ENCODE measurements at places on chromosomes 11 and 22. TPM values are rescaled to one million over a fixed set of nuclear protein-coding genes. Genes with fewer than 3 reads are reported as not detected.

DNA sequence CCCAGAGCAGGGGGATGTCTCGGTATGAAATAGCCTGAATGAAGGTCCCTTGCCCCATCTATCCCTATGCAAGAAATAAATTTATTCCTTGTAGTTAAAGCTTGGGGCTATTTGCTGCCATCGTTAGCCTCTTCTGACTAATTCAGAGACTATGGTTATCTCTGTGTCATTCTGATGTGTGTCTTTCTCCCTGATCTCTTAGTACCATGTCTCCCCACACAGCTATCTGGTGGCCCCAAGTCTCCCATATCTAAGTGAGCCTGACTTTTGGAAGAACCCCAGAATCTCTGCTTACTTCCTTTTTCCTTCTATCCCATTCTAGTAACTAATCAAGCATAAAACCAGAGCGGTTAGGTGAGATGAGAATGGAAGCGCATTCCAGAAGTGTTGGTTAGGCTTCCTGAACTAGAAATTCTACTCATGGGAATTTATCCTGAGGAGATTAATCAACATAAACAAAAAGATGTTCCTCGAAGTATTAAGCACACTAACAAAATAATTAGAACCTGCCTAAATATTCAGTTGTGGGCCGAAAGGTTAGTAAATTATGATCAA lies 71.4 kb upstream of the BMAL1 start:
- no peak for DNase-seq

MMP8 gene
- 2.3 TPM for total RNA-seq

DNA sequence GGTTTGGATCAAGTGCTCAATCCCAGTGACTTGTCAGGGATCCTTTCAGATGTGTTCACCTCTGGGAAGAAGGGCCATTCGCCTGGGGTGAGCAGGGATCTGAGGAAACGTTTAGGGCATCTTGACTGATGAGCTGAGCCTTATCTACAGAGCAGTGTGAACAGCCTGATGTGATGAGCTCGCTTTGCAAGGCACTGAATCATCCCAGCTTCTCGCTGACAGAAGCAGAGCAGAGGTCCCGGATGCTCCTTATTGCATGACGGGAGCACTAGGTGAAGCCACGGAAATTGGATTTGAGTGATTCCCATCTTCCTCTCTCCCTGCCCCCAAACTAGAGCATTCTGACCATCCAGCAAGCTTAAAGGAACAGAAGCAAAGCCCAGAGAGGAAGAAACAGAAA lies 46.5 kb downstream of the SEZ6L start:
- no peak for DNase-seq

- no peak for DNase-seq
These were observed 22.3 kb downstream of the HPS4 start for GRCh38 chr22:26461188-26461810.

- peak; percentile 28 for DNase-seq
These were observed 103.5 kb downstream of the ARHGAP8 start for GRCh38 chr22:44855855-44856254.

ANO3 gene
- total RNA-seq = 0.66 TPM

- no peak for DNase-seq
These were observed 539 bp upstream of the SLC36A4 start for GRCh38 chr11:93198215-93198845.

GRCh38 chr11:25562417-25562816 lies 769.5 kb upstream of the ANO3 start:
- DNase-seq = no peak

DNA sequence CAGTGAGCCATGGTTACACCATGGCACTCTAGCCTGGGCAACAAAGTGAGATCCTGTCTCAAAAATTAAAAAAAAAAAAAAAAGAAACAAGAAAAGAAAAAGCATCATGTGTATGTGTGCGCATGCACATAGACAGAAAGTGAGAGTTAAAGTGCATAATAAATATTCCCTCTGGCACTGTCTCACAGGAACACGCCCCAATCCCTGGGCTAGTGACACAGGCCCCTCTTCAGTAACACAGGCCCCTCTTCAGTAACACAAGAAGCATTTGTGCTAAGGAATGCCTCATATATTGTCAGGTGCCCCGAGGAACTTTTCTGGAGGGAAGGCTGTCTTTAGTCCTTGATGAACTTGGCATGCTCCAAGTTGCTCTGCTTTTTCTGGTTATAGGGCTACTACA lies 57.5 kb downstream of the RPL27A start:
- DNase-seq = no peak

GRCh38 chr22:43451371-43452050 lies 39.7 kb downstream of the MPPED1 start:
- DNase-seq = no peak

DNA sequence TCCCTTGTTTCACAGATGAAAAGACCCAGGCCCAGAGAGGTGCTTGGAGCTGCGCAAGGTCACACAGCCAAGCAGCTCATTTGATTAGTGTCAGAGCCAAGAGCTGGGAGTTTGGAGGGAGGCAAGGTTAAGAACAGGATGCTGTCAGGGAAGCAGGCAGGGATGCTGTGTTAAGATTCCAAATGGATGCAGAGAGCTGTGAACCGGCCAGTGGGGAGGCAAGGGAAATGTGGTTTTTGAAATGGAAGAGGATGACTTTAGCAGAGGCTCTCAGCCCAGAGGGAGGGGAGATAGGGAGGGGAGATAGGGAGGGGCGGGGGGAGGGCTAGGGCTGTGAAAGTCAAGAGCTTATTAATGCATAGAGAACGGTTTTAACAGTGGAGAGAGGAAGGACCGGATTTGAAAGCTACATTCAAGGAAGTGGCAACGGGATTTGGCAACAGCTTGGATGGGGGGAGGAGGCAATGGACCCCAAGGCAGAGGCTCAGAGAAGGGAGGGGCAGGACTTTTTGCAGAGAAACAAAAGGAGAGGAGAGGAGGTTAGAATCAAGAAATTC lies 13.0 kb downstream of the RTN4RL2 start:
- no peak for DNase-seq

- no peak for DNase-seq
These were observed 13.0 kb upstream of the OR6A2 start for GRCh38 chr11:6812390-6813005.

GRCh38 chr11:8830641-8831040 lies 80.3 kb upstream of the AKIP1 start:
- no peak for DNase-seq

YDJC gene
- total RNA-seq = 33.2 TPM

KIF18A gene
- total RNA-seq = 0.33 TPM

DNA sequence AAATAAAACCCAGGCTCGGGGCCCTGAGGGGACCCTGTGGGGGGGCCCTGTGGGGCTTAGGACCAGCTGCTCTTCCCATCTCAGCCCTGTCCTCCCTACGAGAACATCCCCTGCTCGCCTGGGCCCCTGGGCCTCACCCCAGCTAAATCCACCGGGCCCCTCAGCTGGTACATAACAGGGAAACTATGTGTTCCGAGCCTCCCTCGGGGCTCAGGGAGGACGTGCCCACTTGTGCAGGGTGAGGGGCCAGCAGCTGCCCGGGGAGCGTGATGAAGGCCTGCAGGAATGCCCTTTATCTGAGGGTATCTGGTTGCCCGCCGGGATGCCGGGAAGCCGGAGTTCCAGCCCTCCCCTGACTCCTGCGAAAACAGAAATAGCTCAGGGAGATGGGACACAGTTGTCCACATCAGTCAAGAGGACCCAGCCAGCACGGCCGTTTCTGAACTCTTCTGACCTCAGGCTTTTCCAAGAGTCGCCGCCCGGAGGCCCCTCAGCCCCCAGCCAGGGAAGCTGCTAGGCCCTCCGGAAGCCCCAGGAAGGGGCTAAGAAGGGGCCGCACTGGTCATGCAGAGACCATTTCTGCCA lies 20.6 kb downstream of the MRPL23 start:
- DNase-seq = no peak

GRCh38 chr11:128501008-128501407 lies 86.3 kb downstream of the ETS1 start:
- DNase-seq = no peak

DNA sequence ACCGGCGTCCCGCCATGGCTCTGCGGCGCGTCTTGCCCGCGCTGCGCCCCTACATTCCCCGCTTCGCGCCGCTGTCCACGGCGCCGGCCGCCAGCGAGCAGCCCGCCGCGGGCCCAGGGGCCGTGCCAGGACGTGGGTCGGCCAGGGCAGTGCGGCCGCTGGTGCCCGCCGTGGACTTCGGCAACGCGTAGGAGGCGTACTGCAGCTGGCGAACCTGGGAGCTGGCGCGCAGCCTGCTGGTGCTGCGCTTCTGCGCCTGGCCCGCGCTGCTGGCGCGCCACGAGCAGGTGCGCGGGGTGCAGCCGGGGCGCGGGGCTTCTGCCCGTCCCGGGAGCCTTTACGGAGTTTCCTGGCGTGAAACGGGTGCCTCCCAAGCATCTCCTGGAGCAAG lies 20.1 kb downstream of the DGCR6L start:
- DNase-seq = no peak

GRCh38 chr11:31421820-31422219 lies 52.2 kb downstream of the DNAJC24 start:
- no peak for DNase-seq

GRCh38 chr11:66554602-66555001 lies 7.9 kb downstream of the ACTN3 start:
- no peak for DNase-seq

DNA sequence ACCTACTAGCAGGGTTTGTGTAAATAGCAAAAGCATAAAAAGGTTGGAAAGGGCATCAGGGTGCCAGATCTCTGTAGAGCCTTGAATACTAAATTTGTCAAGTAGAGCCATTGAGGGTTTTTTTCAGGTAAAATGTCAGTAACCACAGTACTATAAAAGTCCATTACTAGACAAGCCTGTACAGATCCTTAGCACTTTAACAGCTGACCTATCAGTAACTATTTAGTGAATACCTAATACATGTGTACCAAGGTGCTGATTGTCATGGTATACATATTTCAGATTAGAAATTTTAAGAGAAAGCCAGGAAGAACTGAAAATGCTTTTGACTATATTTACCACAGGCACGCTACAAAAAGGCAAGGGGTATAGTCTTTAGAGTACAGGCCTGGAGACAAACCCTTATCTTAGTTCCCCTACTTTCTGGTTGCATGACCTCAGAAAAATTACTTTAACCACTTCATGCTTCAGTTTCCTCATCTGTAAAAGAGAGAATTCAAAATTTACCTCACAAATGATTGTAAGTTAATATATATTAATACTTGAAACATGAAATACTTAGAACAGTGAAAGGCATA lies 57.9 kb downstream of the RAB38 start:
- DNase-seq = no peak

MS4A4E gene
- 14.9 TPM for total RNA-seq

DNA sequence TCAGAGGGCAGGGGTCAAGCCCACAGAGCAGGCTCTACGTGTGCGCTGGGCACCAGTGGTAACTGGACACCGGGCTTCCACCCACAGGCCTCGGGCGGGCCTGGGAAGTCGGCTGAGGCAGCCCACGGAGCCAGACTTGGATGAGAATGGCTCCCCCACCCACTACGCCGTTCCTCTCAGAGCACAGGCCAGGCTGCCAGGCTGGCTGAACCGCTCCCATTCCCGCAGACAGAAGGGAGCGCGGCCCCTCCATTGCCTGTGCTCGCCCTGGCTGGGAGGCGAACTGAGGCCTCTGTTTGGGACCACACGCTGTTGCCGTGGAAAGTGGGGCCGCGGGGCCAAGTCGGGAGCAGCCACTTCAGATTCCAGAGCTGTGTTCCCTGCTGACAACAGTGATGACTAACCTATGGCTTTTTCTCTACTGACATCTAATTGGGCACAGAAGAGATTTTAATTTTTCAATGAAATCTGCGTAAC lies 63.9 kb downstream of the MYH9 start:
- DNase-seq = no peak

GSTT2B gene
- 4.3 TPM for total RNA-seq
